ENCODE measurements at places on chromosomes 16 and 17.

- peak; percentile 28 for DNase-seq
Measured at GRCh38 chr16:89345642-89346150, 128.2 kb downstream of the ZNF778 start.

- DNase-seq, result no peak
Measured at GRCh38 chr17:64337676-64338075, 53.0 kb downstream of the PECAM1 start.

DNA sequence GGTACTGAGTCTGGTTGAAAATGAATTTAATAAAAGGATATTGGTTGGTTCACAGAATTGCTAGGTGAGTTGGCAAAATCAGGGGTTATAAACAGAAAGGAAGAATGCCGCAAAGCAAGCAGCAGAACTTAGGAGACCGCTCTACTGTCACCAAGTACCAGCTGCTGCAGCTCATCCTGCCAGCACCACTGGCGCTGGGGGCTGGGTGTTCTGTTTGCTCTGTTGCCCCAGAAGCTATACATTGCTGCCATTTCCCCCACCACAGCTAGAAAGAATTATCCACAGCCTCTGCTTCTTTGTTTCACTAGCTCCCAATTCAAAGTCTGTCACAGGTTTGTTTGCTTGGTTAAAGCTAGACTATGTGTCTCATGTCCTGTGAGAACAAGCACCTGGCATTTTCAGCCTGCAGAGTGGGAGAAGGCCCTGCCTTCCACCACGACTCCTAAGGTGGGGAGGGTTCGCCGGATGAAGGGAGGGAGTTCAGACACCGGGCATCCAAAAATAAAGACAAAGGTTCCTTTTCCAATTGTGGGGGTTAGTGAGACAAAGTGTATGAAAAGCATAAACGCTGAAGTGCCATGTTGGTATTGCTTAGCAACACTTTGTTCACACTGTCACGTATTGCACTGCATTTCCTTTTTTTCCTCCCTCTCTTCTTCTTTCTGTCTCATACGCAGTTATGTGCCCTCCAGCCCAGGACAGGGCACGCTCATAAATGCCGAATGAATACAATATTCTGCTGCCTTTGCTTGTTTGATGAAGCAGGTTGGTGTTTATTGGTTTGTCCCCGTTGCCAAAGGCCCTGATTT is 9.6 kb upstream of the CPD start:
- DNase-seq, result peak; percentile 30

DNA sequence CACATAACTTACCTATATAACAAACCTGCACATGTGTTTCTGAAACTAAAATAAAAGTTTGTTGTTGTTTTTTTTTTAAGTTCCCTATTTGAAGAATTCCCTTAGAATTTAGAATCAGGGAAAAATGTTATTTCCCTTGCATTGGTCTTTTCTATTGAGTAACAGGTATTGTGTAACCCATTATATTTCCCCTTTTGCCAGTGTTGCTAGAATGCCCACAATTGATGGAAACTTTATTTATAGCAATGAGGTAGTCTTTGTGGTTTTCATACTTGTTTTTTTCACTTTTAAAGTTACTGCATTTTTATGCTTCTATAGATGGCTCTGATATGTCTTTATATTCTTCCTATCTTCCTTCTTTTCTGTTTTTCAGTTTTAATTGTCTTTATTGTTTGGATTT is 3.9 kb downstream of the NLRP1 start:
- no peak for DNase-seq

GRCh38 chr16:77090062-77090461 is 100.9 kb upstream of the MON1B start:
- DNase-seq, result no peak

DNA sequence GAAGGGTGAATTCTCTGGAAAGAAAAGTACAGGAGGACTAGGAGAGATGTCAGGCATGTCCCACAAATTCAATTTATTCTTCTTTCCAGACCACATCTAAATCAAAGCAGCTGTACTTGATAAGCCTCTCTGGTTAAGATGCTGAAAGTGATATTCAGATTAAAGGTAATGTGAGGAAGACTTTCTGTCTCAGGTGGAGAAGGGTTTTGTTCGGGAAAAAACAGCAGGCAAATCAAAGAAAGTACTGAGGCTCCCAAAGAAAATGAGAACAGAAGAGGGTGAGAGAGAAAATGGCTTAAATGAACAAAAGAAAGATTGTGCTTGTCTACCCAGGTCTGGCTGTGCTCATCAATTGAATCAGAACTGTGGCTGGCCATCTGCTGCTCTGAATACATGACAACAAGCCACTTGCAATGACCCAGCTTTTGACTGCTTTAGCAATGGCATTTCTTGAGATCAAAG is 55.6 kb downstream of the MMD start:
- no peak for DNase-seq

GRCh38 chr16:73389085-73389484 is 341.2 kb upstream of the ZFHX3 start:
- no peak for DNase-seq

- DNase-seq, result no peak
Measured at GRCh38 chr16:63422715-63423114, 1386.5 kb upstream of the CDH8 start.

GRCh38 chr16:48176635-48177408 is 21.0 kb upstream of the ABCC12 start:
- DNase-seq, result no peak

GRCh38 chr17:80471922-80472321 is 4.5 kb downstream of the NPTX1 start:
- DNase-seq, result no peak

- no peak for DNase-seq
Measured at GRCh38 chr17:67891481-67892119, 66.3 kb downstream of the BPTF start.

DNA sequence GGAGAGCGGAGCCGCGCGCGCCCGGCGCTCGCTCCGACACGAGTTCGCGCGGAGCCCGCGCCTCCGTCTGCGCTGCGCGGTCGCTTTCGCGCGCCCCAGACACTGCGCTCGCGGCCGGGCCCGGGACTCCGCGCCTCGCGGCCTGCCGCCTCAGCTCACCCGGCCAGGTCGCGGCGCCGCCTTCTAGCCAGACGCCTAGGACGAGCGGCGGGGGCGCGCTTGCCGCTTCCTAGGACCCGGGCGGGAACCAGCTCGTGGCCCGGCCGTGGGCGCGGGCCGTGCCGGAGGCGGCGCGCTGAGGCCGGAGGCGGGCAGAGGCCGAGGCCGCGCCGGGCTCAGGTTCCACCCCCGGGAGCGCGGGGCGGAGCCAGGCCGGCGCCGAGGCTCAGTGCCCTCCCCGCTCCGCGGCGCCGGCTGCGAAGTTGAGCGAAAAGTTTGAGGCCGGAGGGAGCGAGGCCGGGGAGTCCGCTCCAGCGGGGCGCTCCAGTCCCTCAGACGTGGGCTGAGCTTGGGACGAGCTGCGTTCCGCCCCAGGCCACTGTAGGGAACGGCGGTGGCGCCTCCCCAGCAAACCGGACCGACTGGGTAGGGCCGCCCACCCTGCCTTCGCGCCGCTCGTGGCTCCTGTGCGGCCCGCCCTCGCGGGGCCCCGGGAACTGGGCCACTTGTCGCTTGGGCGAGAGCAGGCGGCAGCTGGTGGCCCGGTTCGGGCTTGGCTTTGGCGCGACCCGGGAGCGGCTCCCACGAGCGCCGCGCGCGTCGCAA is at the start of gene SPHK1:
TSS of gene SPHK1 (plus strand) at position 388 of the 765 bp plus-strand sequence. CDS start 1,036 bp downstream, outside the sequence.
- DNase-seq, result peak; percentile 54

GRCh38 chr16:23505180-23505665 is 5.1 kb downstream of the GGA2 start:
- DNase-seq, result no peak

- peak; percentile 87 for DNase-seq
Measured at GRCh38 chr17:73118951-73119391, 26.5 kb upstream of the SLC39A11 start.

DNA sequence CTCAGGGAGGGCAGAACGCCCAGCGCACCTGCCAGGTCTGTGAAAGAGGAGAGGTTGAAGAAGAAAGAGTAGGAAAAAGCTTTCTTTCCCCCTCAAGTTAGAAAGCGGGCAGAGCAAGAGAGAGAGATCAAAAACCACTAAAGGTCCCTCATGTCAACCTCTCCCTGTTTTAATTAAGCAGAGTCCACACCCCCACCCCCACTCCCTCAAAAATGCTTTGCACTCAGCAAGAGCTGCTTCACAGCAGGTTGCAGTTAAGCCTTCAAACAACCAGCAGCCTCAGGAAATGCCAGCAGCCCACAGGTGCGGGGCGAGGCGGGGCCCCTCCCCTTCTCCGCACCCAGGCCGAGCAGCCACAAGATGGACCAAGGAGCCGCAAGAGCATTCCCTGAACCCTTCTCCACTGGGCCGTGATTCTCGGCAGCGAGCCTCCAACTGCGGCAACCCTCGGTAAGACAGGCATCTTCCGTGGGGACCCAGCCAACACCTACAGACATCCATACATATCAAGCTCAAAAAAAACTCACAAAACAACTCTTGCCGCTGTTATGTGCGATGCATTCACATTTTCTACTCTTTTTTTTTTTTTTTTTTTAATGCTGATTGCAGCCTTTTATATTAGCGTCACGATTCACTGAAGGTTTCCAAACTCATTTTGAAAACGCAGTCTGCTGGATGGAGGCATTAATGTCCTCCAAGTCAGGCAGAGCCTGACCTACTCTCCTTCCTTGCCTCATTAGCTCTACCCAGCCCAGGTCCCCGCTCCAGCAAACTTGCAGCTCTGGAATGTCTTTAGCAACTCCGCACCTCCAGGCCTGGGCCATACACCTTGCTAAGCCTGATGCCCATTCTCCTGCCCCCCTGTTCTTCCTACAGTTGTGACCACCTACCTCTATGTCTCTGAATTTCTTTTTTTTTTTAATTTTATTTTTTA is 66.1 kb downstream of the AXIN2 start:
- DNase-seq, result peak; percentile 20

- no peak for DNase-seq
Measured at GRCh38 chr16:79776243-79776847, 175.8 kb upstream of the MAF start.

DNA sequence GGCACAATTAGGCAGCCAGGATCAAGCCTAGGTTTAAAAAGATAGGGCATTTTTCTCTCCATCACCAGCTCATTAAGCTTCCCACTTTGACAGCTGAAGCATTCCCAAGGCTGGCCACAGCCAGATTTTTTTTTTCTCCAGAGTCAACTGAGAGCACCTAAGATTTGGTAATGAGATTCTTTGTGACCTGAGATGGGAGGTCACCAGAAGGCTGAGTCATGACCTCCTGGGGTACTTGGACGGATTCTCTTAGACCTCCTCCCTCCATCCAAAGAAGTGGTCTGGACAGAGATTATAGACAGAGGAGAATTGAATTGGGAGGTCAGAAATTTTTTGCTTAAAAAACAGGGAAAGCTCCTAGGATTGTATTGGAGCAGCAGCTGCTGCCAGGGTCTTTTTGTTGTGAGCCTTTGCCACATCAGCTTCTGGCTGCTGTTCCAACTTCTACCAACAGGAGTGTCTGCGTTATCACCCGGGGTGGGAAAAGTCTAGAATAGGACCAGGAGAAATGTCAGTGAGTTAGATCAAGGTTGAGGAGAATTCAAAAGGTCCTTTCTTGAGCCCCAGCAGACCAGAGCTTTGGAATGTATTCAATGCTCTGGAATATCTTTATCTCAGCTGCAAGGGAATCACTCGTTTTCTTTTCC is 221.2 kb upstream of the N4BP1 start:
- no peak for DNase-seq

DNA sequence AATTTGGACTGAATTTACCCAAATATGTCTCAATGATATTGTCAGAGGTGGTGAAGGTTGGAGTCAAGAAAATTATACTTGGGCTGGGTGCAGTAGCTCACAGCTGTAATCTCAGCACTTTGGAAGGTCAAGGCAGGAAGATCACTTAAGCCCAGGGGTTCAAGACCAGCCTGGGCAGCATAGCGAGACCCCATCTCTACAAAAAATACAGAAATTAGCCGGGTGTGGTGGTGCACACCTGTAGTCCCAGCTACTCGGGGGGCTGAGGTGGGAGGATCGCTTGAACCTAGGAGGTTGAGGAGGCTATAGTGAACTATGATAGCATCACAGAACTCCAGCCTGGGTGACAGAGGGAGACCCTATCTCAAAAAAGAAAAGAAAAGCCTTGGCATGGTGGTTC is 40.9 kb downstream of the LAT start:
- no peak for DNase-seq

DNA sequence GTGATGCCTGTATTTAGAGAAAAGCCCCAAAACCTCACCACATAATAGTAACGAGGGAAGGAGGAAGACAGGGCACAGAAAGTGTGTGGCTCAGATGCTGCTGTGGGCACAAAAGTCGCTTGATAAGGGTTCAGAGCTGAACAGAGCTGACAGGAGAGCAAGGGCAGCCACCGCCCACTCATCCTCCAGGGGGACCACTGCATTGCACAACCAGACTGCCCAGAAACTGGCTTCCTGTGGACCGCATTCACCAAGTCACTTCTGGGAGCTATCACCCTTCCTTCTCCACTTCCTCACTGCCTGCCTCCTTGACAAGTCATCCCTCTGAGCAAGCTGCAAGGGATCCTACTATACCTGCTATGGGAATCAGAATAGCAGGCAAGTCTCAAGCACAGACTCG is 512.4 kb upstream of the CDH11 start:
- no peak for DNase-seq

- no peak for DNase-seq
Measured at GRCh38 chr17:60356940-60357339, 35.0 kb downstream of the USP32 start.

DNA sequence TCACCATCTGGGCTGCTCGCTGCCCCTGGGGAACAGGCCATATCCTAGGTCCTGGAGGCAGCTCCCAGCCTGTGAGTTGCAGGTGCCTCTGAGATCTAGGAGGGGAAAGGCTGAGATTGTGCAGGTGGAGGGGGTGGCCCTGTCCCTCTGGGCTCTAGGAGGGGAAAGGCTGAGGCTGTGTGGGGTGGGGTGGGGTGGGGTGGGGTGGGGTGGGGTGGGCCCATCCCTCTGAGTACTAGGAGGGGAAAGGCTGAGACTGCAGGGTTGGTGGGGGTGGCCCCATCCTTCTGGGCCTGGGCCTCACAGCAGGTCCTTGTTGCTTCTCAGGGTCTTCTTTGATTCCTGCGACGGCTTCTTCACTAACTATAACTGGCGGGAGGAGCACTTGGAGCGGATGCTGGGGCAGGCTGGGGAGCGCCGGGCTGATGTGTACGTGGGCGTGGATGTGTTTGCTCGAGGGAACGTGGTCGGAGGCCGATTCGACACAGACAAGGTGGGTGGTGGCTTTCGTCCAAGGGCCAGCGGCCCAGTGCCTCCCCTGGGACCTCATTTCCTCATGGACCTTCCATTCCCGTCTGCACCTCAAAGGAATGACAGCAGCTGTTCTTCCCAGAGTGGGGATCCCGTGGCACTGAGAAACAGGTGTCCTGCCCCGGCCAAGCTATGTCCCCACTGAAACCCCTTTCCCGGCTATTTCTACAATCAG is 7.1 kb downstream of the ENGASE start:
- no peak for DNase-seq

All from NCI-H345 (cell line).